ENCODE measurements at places on chromosomes 5 and 9.
A peak's percentile ranks its signal among the peaks of the same experiment; 100 is the strongest.

GRCh38 chr9:78695519-78695918 is 398.6 kb downstream of the PSAT1 start:
- peak; percentile 21 for DNase-seq

- DNase-seq, result no peak
Measured at GRCh38 chr9:120265791-120266190, 314.2 kb downstream of the CDK5RAP2 start.

DNA sequence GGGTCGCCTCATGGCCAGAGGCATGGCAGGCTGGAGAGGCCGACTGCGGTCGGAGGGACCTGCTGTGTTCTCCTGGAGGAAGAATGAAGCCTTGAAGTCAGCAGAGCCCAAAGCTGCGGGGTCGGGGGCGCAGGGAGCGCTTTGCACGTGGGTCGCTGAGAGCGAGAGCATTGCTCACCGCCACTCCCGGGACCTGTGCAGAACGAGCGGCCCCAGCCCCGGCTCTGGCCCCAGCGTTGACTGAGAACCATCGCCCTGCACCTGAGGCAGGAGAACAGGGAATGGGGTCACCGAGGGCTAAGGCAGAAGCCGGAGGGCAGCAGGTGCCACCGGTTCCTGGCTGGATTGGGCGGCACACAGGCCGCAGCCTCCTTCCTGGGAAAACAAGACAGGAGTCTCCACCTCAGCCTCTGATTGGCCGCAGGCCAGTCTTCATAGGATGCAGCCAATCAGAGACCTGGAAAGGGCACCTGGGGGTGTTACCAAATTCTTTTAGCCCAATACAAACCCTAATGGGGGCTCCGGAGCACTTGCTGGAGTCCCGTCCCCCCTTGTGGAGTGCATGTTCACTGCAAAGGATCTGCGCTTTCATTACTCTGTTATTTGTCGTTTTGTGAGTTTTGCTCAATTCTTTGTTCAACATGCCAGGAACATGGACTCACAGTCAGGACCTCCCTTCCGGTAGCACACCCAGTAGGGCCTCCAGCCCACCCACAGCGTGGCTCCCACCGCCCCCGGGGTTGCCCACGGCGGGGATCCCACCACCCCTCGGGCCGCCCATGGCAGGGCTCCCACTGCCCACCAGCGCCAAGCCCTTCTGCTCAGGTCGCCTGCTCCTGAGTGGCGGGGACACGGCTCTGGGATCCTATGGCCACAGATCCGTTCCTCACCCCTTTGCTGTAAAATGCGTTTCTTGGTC is 24.7 kb upstream of the SLC6A19 start:
- DNase-seq, result no peak

- no peak for DNase-seq
Measured at GRCh38 chr5:128144491-128144890, 60.9 kb downstream of the SLC12A2 start.

DNA sequence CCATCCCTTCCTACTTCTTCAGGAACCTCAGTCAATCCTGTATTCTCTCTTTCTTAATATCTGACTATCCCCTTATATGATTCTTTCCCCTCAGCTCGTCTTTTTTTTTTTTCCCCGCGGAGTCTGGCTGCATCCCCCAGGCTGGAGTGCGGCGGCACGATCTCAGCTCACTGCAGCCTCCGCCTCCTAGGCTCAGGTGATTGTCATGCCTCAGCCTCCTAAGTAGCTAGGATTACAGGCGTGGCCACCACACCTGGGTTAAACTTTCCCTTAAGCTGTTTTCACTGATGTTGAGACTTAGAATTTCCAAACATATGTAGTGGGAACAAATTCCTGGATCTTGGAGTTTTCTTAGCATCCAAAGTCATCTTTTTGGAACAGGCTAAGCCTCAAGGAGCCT is 13.3 kb upstream of the RUSC2 start:
- DNase-seq, result no peak

GRCh38 chr5:136453199-136453598 is 87.9 kb upstream of the TRPC7 start:
- DNase-seq, result no peak

DNA sequence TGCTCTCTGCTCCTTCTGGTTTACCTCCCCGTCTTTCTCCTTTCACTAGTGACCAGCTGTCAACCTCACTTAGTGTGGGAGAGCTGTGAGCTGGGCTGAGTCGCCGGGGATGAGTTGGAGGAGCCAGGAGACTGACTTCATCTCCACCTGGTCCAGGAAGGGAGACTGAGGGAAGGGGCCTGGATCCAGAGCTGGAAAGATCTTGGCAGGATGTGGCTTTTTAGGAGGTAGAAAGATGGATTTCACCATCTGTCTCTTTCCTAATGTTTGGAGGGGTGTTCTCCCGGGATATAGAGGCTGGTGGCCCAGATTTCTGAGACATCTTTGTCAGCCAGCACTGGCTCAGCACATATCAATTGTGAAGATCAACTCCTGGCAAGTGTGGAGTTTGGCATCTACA is 37.1 kb upstream of the TNC start:
- DNase-seq, result no peak

GRCh38 chr5:160956051-160956450 is 104.0 kb upstream of the ATP10B start:
- no peak for DNase-seq

DNA sequence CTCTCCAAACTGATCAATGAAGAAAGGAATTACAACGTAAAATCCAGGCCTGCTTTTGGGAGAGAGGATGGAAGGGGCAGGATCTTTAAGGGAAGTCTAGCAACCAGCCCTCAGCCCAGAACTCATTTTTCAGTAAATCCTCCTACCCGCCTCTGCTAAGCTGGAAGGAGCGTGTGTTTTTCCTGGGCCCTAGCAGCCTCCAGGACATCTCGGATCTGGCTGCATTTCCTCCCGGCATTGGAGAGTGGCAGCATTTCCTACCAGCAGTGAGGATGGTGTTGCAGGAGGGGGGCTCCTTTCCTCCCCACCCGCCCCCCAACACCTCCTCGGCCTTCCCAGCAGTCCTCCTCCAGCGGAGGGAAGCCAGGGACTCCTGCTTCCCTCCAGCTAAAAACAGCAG is 54.5 kb downstream of the DCP2 start:
- DNase-seq, result no peak

GRCh38 chr9:34983209-34983608 is 6.3 kb upstream of the DNAJB5 start:
- DNase-seq, result no peak

GRCh38 chr9:14056316-14056861 is 257.6 kb downstream of the NFIB start:
- no peak for DNase-seq

DNA sequence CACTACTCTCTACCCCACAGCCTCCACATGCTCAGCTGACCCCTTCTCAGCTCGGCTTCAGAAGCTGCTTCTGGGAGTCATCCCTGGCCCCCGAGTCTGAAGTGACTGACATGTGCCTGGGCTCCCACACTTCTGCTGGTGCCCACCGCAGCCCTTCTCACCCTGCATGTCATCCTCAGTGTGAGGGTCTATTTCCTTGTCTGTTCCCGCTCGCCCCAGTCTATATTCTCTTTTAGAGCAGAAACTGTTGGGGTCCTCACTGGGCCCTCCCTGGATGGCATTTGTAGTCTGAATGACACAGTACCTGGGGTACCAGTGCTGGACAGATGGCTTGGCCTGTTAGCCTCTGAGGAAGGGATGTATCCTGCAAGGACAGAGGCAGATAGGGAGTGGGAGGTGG is 5.3 kb downstream of the ECSCR start:
- no peak for DNase-seq
